ENCODE measurements at places on chromosomes 4 and X. TPM values are rescaled to one million over a fixed set of nuclear protein-coding genes. Genes with fewer than 3 reads are reported as not detected.
A peak's percentile ranks its signal among the peaks of the same experiment; 100 is the strongest.

RTL3 gene
- total RNA-seq, result not detected

DNA sequence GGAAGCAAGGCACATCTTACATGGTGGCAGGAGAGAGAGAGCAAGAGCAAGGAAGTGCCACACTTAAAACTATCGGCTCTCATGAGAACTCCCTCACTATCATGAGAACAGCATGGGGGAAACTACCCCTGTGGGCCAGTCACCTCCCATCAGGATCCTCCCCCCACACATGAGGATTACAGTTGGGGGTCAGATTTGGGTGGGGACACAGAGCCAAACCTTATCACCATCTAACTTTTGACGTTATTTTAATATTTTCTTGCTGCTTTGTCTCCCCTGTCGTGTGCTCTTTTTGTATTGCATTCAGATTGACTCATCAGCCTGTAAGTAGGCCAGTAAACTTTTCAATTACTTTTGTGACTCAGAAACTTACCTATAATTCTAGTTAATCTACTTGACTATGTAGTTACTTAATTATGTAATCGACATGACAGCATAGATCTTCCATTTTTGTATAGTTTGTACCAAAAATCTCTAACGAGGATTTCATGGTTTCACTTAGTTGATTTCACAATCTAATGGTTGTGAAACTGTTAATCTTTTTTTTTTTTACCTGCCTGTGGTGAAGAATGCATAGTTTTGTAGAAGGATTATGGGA, 18.3 kb downstream of the STIM2 start:
- DNase-seq, result no peak

- DNase-seq, result peak; percentile 81
Observed at GRCh38 chr4:133148690-133149363, at the start of gene PCDH10. Gene PCDH10 (plus strand): TSS chr4:133149294. CDS start chr4:133150141, 847 bp downstream.

DNA sequence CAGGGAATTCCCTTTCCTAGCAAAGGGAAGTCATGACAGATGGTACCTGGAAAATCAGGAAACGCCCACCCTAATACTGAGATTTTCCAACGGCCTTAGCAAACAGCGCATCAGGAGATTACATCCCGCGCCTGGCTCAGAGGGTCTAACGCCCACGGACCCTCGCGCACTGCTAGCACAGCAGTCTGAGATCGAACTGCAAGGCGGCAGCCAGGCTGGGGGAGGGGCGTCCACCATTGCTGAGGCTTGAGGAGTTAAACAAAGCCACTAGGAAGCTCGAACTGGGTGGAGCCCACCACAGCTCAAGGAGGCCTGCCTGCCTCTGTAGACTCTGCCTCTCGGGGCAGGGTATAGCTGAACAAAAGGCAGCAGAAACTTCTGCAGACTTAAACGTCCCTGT, 507.7 kb downstream of the ZIC3 start:
- no peak for DNase-seq
